ENCODE measurements at places on chromosomes 3 and 15. TPM values are rescaled to one million over a fixed set of nuclear protein-coding genes. Genes with fewer than 3 reads are reported as not detected.

- no peaks in the 10 kb centered on the region for H3K36me3 ChIP-seq
- DNase-seq = no peak
- no peak overlapping the region for H3K27ac ChIP-seq
- H3K27me3 ChIP-seq = no peaks in the 10 kb centered on the region
Measured at GRCh38 chr15:32987067-32987466, 207.4 kb downstream of the FMN1 start.

DNA sequence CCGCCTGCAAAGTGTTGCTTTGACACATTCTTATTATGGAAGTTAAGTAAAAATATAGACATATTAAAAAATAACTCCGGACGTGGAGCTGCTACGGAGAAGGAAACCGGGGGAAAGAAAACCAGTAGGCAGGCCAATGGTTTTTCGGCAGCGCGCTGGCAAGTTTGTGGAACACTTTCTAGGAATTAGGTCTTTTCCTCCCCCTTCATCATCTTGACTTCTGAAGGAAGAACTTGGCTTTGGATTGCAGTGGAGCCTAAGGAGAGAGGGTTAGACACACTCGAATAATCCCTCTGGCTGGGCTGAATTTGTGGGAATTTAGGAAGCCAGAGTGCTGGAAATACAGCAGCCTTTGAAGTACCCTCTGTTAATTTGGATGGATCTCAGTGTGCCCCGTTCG lies 317 bp downstream of the ROBO2 start:
- no peaks in the 10 kb centered on the region for H3K4me1 ChIP-seq
- peak overlapping the region; percentile 69 for H3K4me3 ChIP-seq
- H3K27me3 ChIP-seq = no peaks in the 10 kb centered on the region
- no peaks in the 10 kb centered on the region for H3K36me3 ChIP-seq

- H3K4me3 ChIP-seq = no peak overlapping the region
- no peaks in the 10 kb centered on the region for H3K27me3 ChIP-seq
- no peak for DNase-seq
- peaks cover 56% of the 10 kb centered on the region for H3K36me3 ChIP-seq
- H3K4me1 ChIP-seq = no peaks in the 10 kb centered on the region
- H3K27ac ChIP-seq = no peak overlapping the region
Measured at GRCh38 chr15:90774731-90775514, 57.8 kb downstream of the BLM start.

MESP2 gene
- total RNA-seq = not detected

ISY1 gene
- total RNA-seq = 45.4 TPM

DNA sequence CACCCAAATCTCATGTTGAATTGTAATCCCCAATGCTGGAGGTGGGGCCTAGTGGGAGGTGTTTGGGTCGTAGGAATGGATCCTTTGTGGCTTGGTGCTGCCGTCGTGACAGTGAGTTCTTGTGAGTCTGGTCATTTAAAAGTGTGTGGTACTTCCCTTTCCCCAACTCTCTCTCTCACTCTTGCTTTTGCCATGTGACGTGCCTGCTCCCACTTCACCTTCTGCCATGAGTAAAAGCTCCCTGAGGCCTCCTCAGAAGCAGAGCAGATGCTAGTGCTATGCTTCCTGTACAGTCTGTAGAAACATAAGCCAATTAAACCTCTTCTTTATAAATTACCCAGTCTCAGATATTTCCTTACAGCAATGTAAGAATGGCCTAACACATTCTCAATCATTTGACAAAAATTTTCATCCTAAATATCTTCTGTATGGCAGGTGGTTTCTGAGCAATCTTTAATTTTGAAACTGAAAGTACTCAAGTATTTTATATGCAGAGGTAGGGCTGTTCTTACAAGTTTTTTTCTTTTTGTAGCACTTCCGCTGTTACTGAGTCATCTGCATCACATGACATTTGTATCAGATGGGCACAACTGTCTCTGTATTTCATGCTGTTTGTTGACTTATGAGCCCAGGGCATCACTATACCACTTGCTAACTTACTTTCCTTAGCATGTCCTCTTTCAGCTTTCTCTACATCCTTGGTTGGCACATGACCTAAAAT lies 8.8 kb downstream of the RPL39L start:
- no peak overlapping the region for H3K4me3 ChIP-seq
- no peaks in the 10 kb centered on the region for H3K27me3 ChIP-seq
- no peaks in the 10 kb centered on the region for H3K4me1 ChIP-seq

DNA sequence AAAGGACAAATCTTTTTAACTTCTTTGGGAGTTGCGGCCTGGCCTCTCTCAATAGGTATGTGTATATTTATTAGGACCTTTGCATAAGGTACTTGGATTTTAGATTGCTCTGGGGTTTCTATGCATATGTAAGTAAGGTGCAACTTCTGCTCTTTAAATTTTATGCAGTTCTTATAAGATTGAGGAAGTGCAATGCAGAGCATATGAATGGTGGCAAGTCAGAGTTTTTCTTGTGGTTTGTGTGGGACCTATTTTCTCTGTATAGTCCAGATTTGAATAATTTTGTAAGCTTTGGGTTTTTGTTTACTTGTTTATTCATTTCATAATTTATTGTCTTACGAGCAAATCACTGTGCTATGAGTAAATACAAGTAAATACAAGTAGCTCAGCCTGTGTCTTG lies 101.5 kb downstream of the ATG7 start:
- no peak overlapping the region for H3K4me3 ChIP-seq
- peaks cover 6% of the 10 kb centered on the region for H3K36me3 ChIP-seq
- no peaks in the 10 kb centered on the region for H3K27me3 ChIP-seq
- no peak for DNase-seq
- H3K27ac ChIP-seq = no peak overlapping the region
- H3K4me1 ChIP-seq = peaks cover 45% of the 10 kb centered on the region

- no peak overlapping the region for H3K27ac ChIP-seq
- H3K4me1 ChIP-seq = no peaks in the 10 kb centered on the region
- H3K27me3 ChIP-seq = no peaks in the 10 kb centered on the region
- DNase-seq = no peak
Measured at GRCh38 chr3:24151594-24151993, 206.5 kb downstream of the NR1D2 start.

CYP11A1 gene
- total RNA-seq = not detected

DNA sequence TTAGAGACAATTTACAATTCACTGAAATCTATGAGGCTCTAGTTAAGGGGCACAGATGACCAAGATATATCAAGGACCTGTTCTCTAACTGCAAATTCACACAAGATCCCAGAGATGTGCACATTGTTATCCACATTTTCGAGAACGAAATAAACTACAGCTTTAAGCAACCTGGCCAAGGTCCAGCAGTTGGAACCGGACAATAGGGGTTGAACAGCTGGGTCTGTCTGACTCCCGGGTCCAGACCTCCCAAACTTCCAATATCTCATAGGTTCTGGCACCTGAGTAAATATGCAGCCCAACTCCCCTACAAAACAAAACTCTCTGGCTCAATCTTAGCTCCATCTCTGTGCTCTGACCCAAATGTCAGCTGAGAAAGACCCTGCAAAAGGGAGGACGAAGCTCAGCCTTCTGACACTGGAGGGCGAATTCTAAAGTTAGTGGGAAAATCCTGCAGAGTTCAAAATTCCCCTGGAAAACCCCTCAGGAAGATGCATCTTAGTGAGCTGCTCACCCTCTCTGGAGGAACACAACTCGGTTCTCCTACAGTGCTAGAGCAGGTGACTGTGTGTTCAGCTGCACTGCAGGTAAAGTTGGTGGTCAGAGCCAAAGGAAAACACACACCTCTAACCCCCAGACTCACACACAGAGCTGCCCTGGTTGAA lies 14.2 kb upstream of the SPATA12 start:
- H3K4me1 ChIP-seq = peaks cover 58% of the 10 kb centered on the region
- H3K27me3 ChIP-seq = no peaks in the 10 kb centered on the region
- H3K36me3 ChIP-seq = no peaks in the 10 kb centered on the region
- H3K4me3 ChIP-seq = no peak overlapping the region

- no peak overlapping the region for H3K27ac ChIP-seq
- H3K36me3 ChIP-seq = no peaks in the 10 kb centered on the region
- no peak for DNase-seq
- peaks cover 5% of the 10 kb centered on the region for H3K4me1 ChIP-seq
- no peak overlapping the region for H3K4me3 ChIP-seq
Measured at GRCh38 chr3:23303601-23304217, 100.6 kb downstream of the UBE2E2 start.

RAB11A gene
- total RNA-seq = 257 TPM

DNA sequence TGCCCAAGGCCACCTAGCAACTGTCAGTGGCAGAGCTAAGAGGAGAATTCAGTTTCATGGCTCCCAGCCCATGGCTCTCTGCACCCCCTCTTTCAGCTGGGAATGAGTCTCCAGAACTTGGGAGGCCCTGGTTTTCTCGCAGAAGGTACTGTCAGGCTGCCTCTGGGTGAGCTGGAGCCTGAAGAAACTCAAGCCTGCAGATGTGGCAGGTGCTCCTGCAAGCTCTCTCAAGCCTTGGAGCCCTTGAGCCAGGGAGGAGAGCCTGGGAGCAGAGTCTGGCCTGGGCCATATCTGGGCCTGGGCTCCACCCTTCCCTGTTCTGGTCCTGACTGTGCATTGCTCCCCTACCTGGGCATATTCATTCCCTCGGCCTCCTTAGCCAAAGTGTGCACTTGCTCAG lies 74.4 kb upstream of the TLE3 start:
- DNase-seq = no peak
- no peak overlapping the region for H3K27ac ChIP-seq
- no peak overlapping the region for H3K4me3 ChIP-seq
- H3K27me3 ChIP-seq = peaks cover 13% of the 10 kb centered on the region

DNA sequence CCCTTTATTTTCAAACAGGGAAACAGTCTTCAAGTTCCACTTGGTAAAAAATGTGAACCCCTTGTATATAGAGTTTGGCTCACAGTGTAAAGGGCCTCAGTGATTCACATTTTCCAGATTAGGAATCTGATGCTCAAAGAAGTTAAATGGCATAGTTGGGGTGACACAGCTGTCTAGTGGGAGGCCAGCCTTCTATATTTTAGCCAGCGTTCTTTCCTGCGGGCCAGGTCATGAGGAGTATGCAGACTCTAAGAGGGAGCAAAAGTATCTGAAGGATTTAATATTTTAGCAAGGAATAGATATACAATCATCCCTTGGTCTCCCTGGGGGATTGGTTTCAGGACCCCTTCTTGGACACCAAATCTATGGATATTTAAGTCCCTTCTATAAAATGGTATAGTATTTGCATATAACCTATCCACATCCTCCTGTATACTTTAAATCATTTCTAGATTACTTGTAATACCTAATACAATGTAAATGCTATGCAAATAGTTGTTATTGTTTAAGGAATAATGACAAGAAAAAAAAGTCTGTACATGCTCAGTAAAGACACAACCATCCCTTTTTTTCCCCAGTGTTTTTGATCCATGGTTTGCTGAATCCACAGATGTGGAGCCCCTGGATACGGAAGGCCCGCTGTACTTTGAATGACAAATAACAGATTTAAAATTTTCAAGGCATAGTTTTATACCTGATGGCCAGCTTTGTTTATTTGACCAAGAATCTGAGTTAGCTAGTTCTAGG lies 7.0 kb downstream of the B2M start:
- no peak for DNase-seq
- 0 out of 2 replicates have a peak, but pooled peaks cover 2% of the 10 kb centered on the region for H3K4me1 ChIP-seq
- H3K27ac ChIP-seq = no peak overlapping the region
- peaks cover 41% of the 10 kb centered on the region for H3K36me3 ChIP-seq
- no peak overlapping the region for H3K4me3 ChIP-seq

MKRN2 gene
- 34.0 TPM for total RNA-seq

DNA sequence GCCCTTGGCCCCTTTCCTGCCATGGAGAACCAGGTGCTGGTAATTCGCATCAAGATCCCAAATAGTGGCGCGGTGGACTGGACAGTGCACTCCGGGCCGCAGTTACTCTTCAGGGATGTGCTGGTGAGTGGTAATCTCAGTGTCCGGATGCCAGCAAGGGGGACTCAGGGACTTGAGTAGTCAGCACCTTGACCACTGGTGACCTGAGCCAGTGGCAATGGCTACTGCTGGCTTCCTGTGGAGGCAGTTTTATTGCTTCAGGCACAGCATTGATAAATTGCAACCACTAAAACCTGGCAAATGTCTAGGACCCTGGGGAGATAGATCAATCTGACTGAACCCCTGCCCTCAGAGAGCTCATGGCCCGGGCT lies 830 bp downstream of the MAP2K5 start:
- DNase-seq = no peak
- H3K27me3 ChIP-seq = no peaks in the 10 kb centered on the region
- peak overlapping the region; percentile 93 for H3K4me3 ChIP-seq
- peaks cover 8% of the 10 kb centered on the region for H3K4me1 ChIP-seq
- H3K36me3 ChIP-seq = no peaks in the 10 kb centered on the region
- H3K27ac ChIP-seq = peak overlapping the region; percentile 85

DNA sequence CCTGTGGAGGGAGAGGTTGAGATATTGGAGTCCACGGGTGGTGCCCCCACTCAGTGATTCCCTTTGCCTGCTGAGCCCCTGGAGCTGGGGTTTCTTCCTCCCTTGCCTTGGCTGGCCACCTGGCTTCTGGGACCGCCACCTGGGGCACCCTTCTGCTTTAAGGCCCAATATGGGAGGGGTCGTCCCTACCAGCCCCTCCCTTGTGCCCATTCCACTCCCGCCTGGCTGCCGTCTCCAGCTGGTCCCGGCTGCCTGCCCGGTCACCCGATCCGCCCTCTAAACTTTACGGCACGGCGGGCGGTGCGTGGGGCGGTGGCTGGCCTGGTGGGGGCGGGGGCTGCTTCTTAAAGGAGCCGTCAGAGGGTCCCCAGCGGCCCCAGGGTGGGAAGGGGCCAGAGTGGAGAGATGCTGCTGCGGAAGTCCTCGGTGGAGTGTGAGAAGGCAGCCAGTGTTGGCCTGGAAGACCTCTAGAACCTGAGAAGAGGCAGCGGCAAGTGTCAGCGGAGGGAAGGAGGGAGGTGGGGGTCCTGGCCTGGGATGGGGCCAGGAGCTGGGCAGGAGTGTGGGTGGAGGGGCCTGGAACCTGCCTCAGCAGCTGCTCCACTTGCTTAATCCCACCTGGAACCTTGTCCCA lies 1.6 kb upstream of the SEMA3B start:
- no peaks in the 10 kb centered on the region for H3K27me3 ChIP-seq
- no peaks in the 10 kb centered on the region for H3K36me3 ChIP-seq
- peaks cover 48% of the 10 kb centered on the region for H3K4me1 ChIP-seq

- no peak overlapping the region for H3K4me3 ChIP-seq
- DNase-seq = no peak
- H3K27me3 ChIP-seq = no peaks in the 10 kb centered on the region
- H3K27ac ChIP-seq = no peak overlapping the region
- peaks cover 2% of the 10 kb centered on the region for H3K4me1 ChIP-seq
- peaks cover 3% of the 10 kb centered on the region for H3K36me3 ChIP-seq
Measured at GRCh38 chr3:17733215-17733614, 9.2 kb downstream of the TBC1D5 start.

Measured in SJCRH30 (cell line).